Thoracic aorta (tissue), 2 donors: ENCODE measurements at places on chromosomes 7 and 10. TPM values are rescaled to one million over a fixed set of nuclear protein-coding genes. Genes with fewer than 3 reads are reported as not detected.

GRCh38 chr7:4809091-4809591, 33.7 kb downstream of the AP5Z1 start:
- no peak for DNase-seq

The PRKG1 gene
- 145 TPM for total RNA-seq

DNA sequence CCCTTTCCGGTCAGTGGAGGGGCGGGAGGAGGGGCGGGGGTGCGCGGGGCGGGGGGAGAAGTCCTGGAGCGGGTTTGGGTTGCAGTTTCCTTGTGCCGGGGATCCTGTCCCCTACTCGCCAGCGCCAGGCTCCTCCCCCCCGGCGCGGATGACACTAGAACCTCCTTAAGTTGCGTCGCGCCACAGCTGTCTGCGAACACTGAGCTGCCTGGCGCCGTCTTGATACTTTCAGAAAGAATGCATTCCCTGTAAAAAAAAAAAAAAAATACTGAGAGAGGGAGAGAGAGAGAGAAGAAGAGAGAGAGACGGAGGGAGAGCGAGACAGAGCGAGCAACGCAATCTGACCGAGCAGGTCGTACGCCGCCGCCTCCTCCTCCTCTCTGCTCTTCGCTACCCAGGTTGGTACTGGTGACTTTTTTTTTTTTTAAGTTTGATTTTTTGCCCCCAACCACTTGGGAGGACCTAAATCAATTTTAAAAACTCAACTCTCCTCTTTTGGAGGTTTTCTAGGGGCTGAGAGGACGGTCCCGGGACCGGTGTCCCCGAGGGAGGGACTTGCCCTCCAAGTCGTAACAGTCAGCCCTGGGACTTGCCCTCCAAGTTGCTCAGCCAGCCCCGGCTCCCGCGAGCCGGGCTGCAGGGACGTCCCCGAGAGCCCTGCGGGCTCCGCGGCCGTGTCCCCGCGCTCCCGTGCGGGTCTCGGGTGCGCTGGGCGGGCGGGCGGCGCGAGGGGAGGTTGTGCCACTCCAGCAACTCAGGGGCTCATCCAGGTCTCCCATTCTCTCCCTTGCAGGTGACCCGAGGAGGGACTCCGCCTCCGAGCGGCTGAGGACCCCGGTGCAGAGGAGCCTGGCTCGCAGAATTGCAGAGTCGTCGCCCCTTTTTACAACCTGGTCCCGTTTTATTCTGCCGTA, at the start of gene GATA3:
TSS of gene GATA3 (plus strand) at position 195 of the 914 bp plus-strand sequence. CDS start 968 bp downstream, outside the sequence.
- no peak for DNase-seq

The ARL5B gene
- total RNA-seq: 18.6 TPM

GRCh38 chr7:151999424-152000090, 25.9 kb upstream of the GALNT11 start:
- DNase-seq: no peak

GRCh38 chr10:117363028-117363427, 12.2 kb downstream of the PDZD8 start:
- DNase-seq: no peak
